Breast epithelium (tissue), 4 donors: ENCODE measurements at places on chromosomes 5 and 9. TPM values are rescaled to one million over a fixed set of nuclear protein-coding genes. Genes with fewer than 3 reads are reported as not detected.

Gene NRG2
- 16.5 TPM for total RNA-seq

DNA sequence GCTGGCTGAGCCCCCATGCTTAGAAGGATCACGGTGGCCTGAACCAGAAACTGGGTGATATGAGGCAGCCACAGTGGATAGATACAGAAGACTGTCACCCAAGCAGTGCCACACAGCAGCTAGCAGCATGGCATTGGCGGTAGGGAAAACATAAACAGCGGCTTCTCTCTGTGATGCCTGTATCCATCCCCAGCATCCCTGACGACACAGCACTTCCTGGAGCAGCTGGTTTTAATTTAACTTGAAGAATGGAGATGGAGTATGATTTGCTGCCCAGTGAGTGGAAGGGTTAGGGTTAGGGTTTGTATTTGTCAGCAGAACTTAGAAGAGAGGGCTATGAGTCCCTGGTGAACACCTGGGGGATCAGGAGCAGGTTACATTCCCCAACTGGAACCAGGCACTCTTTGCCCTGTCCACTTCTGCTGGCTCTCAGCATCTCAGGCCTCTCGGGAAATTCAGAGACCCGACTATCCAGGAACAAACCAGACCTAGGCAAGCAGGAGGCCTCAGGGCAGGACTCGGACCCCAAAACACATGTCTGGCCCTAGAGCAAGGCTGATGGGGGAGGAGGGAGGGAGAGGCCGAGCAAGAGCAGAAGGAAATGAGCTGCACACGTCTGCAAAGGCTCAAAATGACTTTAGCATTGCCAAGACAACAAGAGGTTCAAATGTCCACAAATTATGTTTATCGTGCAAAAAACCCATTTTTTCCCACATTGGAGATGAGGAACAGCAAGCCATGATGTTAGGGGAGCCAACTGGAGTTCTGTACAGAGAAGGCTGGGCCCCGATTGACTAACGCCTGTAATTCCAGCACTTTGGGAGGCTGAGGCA is 6.5 kb upstream of the GGTA1 start:
- no peaks in the 10 kb centered on the region for H3K36me3 ChIP-seq
- no peak overlapping the region for H3K4me3 ChIP-seq
- no peak for DNase-seq
- H3K27me3 ChIP-seq, result no peaks in the 10 kb centered on the region
- H3K4me1 ChIP-seq, result no peaks in the 10 kb centered on the region
- H3K27ac ChIP-seq, result no peak overlapping the region

GRCh38 chr5:101687349-101687985 is 608.6 kb downstream of the SLCO4C1 start:
- H3K4me3 ChIP-seq, result no peak overlapping the region
- no peaks in the 10 kb centered on the region for H3K4me1 ChIP-seq
- no peaks in the 10 kb centered on the region for H3K27me3 ChIP-seq
- DNase-seq, result no peak

- H3K4me1 ChIP-seq, result peaks cover 4% of the 10 kb centered on the region
- no peak for DNase-seq
- no peak overlapping the region for H3K4me3 ChIP-seq
Measured at GRCh38 chr5:929596-929995, 36.9 kb downstream of the TRIP13 start.

GRCh38 chr9:20189871-20190270 is 401.0 kb upstream of the SLC24A2 start:
- DNase-seq, result no peak
- H3K27me3 ChIP-seq, result no peaks in the 10 kb centered on the region
- no peak overlapping the region for H3K27ac ChIP-seq
- H3K4me3 ChIP-seq, result no peak overlapping the region
